Activated CD4-positive, alpha-beta T cell treated with anti-CD3 and anti-CD28 coated beads, Interleukin-2, Interleukin-4, amounts not matched to agents 100 ng/mL and 50 ng/mL, durations not matched to agents 16 hours and 8 hours (primary cell): ENCODE measurements at places on chromosomes 12 and 14.

DNA sequence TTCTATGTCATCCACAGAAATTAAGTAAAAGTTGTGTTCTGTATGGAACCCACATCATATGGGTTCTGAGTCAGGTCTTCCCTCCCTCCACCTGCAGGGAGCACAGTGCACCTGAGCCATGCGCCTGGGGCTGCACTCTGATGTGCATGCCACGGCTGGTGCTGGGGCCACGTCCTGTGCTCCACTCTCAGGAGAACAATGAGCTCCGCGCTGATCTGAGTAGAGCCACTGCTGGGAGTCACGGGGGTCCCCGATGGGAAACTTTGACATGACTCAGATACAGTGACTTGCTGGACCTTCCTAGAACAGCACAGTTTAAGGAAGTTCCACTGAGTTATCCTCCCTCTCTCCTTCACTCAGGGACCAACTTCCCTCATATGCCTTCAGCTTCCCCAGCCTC is 683.4 kb downstream of the TMEM121 start:
- no peak for DNase-seq

- DNase-seq = peak; percentile 74
Measured at GRCh38 chr12:94326727-94327126, 132.9 kb downstream of the CEP83 start.

- DNase-seq = no peak
Measured at GRCh38 chr14:49017447-49017846, 568.7 kb downstream of the RPS29 start.

DNA sequence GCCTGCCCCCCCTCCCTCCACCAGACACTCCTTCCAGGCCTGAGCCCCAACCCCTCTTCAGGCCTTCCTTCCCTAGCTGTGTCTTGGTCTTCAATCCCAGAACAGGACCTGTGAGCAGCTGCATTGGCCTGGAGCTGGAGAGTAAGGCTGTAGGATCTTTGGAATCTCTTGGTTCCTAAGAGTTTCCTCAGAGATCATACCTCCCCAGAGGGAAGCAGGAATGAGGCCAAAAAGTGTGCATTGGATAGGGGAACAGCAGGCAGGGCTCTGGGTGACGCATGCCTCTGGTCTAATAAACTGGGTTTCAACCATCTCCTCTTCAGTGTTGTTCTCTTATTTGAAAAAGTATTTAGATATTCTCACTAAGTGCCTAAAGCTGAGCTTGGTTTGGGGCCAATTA is 1.8 kb upstream of the SMARCD1 start:
- DNase-seq = no peak
